ENCODE measurements at places on chromosomes 16 and 17.

- DNase-seq, result peak; percentile 55
Measured at GRCh38 chr17:81396722-81397313, 1.6 kb downstream of the BAHCC1 start.

DNA sequence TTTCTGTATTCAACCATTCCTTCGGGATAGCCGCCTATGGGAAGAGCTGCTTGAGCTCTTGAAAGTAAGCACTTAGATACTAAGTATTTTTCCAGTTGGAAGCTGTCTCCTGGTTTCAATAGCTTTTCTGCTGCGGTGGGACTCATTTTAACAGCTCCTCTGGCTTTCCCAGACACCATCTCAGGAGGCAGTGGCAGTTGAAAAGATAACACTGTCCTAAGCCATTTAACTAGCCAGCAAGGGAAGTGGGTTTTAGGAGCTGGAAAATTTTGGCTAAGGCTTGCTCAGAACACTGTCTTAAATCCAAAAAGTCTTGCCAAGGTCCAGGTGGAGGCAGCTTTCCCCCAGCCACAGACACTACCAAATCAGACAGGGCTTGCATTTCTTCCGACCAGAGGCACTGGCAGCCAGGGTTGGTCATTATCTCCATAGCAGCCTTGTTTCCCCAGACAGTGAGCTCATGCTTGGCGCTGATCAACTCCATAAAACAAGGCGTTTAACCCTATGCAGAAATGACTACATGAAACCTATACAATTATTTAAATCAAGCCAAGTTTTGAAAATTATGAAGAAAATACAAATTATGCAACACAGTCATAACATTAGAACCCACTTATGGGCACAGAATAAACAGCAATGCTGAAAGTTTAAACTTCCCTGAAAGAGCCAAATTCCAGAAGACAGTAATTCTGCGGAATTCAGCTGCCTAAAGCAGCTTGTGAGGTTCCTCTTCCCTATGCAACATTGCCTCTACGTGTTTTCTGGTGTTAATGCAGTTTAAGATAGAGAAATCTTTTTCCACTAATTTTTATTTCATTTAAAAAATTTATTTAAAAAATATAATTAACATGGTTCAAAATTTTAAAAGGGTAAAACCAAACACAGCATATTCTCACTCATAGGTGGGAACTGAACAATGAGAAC, 25.0 kb downstream of the GABARAPL2 start:
- DNase-seq, result no peak

DNA sequence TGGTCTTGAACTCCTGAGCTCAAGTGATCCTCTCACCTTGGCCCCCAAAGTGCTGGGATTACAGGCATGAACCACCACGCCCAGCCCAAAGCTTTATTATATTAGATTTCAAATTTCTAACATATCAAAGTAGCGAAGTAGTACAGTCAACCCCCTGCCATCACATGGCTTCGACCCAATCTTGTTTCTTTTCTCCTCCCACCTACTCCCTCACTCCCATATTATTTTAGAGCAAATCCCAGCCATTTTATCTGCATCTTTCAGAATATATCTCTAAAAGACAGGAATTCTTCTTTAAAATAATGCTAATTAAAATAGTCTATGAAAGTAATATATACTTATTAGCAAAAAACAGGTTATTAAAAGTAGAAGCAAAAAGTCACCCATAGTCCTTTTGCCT, 893 bp downstream of the IGSF6 start:
- DNase-seq, result no peak

GRCh38 chr17:12386225-12386624, 279.5 kb upstream of the MYOCD start:
- DNase-seq, result no peak

- DNase-seq, result no peak
Measured at GRCh38 chr17:32904891-32905290, 23.1 kb upstream of the TMEM98 start.

GRCh38 chr17:28047806-28048205, 5.3 kb downstream of the NLK start:
- DNase-seq, result no peak

DNA sequence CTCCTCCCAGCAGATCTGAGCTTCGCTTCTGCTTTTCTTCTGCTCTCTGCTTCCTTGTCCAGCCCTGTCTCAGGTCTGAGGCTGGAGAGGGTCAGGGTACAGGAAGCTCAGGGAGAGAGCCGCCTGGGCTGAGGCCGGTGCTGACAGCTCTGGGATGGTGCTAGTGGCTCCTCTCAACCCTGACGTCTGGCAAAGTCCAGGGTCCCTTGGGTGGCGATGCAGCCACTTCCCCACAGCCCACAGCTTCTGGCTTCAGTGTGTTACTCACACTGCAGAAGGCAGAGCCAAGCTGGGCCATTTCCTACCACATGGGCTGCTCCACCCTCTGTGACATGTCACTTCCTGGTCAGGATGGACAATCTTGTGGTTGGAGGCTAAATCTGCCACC, at the start of gene CD300C:
Gene CD300C, minus strand, starts transcription at position 273 of the 388 bp plus-strand sequence. CDS start 333 bp downstream, outside the sequence.
- no peak for DNase-seq

- DNase-seq, result no peak
Measured at GRCh38 chr17:63702721-63703015, 2.7 kb upstream of the LIMD2 start.

GRCh38 chr17:73050797-73051196, 41.7 kb downstream of the SLC39A11 start:
- no peak for DNase-seq

DNA sequence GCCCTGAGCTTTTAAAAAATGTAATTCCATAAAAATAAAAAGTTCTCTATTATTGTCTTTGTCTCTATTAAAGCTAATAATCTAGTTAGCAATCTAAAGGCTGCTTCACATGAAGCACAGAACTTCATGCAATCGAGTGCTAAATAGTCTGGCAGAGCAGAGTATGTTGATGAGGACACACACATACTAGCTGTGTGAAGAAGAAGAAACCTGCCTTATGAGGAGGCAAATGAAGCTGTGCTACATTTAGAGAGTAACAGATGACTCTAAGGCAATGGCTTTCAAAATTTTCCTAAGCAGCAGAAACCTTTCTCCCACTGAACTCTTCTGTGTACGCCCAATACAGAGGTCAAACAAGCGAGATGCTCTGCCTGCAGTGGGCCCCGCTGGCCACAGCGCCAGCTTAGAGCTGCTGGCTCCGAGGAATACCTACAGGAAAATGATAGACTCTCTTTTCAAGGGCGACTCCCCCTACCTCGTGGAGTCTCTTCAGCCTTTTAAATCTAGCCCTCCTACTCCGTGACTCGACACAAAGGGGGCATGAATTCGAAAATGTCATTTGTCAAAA, 39.2 kb downstream of the GNA13 start:
- DNase-seq, result no peak

DNA sequence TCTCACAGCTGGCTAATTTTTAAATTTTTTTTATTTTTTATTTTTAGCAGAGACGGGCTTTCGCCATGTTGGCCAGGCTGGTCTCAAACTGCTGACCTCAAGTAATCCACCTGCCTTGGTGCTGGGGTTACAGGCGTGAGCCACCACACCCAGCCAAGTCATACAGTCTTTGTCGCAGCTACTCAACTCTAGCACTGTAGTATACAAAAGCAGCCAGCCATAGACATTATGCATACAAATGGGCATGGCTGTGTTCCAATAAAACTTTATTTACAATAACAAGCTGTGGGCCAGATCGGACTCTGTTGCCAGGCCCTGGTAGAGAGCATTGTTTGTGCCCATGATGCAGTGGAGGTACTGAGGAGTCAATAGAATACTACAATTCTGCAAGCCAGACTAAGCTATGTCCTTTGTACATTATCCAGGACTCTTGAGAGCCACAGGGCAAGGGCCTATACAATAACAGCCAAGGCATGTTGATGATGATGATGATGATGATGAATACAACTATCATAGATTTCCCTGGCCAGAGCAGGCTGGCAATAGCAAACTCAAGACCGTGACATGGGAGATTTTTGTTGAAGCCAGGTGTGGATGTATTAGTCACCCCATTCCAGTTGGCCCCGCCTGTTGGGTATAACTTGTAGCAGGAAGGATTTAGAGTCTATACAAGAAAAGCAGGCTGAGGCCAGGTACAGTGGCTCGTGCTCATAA, 101.8 kb downstream of the MYH11 start:
- no peak for DNase-seq

DNA sequence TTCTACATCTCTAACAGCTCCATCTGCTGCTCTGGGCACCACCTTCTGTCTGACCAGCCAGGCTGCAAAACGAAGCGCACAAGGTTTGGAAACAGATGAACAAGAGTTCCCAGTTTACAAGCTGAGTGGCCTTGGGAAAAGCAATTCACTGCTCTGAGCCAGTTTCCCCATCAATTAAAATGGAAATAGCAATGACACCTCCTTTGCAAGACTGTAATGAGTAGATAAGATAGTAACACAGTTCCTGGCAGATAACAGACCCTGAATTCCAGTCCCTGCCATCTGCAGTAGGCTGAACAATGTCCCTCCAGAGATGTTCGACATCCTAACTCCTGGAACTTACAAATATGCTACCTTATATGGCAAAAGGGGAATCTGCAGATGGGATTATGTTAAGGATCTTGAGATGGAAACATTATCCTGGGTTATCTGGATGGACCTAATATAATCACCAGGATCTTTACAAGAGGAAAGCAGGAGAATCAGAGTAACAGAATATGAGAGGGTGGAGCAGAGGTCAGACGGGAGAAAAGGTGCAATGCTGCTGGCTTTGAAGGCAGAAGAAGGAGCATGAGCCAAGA, 27.9 kb downstream of the CPPED1 start:
- no peak for DNase-seq
